ENCODE measurements at places on chromosomes 5 and 9.
A peak's percentile ranks its signal among the peaks of the same experiment; 100 is the strongest.

DNA sequence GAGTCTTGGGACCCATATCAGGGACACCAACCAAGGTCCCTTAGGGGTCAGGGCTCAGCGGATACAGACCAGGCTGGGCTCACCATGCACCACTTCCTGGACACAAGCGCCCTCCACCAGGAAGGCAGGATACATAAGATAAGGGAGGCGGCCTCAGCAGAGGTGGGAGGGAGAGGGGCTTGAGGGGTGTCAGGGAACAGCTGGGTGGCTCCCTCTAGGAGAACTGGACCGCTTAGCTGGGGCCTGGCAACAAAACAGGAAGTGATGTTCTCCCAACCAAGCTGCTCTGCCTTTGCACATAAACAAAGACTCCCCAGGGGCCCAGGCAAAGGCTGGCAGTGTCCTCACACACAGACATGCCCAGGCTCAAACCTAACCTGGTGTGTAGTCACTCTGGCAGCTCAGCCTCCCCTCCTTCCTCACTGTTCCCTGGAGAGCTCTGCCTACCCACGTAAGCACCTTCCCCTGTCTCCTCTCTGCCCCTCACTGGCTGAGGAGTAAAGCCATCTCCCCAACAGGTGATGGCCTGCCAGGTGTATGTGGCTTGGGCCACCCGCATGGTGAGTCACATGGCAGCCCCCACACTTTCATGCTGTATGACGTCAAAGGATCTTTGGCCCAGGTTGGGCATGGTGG, 5.8 kb upstream of the BICD2 start:
- DNase-seq = no peak

DNA sequence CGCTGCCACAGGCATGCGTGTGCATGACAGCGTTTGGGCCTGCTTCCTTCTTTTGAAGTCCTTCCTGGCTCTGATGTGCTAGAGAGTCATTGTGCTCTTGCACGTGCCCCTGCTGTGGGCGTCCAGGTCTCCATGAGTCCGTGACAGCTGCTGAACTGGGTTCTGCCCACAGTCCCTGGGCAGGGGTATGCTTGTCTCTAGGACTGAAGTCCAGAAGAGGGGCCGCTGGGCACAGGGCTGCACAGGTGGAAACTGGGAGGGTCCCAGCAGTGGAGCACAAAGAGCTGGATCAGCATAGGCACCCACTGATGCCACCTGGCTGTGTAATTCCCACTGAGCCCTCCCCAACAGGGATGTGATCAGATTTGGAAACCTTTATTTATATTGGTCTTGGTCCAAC, 169.4 kb downstream of the IRX2 start:
- no peak for DNase-seq

- no peak for DNase-seq
Measured at GRCh38 chr5:163635631-163636030, 130.2 kb downstream of the MAT2B start.

GRCh38 chr5:132105688-132106087, 32.1 kb downstream of the CSF2 start:
- DNase-seq = no peak

GRCh38 chr5:128613766-128614165, 75.7 kb upstream of the FBN2 start:
- no peak for DNase-seq

DNA sequence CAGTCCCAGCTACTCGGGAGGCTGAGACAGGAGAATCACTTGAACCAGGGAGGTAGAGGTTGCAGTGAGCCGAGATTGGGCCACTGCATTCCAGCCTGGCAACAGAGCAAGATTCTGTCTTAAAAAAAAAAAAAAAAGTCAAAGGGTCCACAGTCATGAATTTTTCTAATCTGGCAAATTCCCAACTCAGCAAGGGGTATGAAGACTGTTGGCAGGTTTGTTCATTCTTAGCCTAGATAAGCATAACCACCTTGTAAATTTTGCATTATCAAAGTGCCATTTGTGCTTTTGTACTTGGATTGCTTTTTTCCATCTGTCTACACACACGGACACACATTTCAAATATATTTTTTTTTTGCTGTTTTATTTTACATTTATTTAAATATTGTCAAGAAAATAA, 299.8 kb upstream of the NUDT12 start:
- no peak for DNase-seq

DNA sequence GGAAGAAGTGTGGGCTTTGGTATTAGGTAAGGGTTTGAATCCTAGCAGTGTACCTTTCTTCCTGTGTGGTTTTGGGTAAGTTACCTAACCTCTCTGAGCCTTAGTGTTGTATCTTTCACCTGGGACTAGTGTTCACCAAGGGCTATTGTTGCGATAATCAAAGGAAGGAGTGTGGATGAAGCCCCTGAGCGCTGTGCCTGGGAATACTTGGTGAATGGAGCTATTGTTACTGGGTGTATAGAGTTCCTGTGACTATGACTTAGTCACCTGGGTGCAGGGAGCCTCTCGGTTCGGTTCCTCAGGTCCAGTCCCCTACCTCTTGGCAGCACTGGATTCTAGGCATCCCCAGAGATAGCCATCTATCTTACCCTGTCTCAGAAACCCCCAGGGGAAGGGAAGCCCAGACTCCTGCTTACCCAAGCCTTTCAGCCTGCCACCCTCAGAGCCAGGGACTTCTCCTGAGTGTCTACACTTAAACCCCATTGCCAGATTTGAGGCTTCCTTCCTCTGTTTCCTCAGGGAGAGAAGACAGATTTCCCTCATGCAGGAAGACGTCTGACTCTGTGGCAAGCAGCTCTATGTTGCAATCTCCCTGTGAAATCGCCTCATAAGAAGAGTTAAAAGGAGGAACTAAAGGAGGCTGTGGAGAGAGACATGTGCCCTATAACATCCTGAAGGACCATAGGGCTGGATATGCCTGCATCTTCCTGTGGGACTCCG, 181.0 kb upstream of the PITX1 start:
- DNase-seq = no peak

DNA sequence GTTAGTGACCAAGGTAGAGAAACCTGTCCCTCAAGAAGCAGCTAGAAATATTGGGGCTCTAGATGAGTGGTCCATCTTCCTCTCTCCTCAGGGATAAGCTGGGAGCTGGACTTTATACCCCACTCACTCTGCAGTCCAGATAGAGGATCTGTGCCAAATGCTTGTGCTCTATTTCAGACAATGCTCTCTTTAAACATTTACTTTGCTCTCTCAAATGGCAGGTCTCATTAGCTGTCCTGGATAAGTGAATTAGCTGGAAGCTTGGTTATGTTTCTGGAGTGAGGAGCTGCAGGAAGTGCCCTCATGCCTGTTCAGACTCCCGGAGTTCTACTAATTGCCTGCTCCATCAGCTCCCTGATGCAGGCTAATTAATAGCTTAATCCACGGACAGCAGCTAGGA, 151.1 kb upstream of the CCDC152 start:
- DNase-seq = no peak

DNA sequence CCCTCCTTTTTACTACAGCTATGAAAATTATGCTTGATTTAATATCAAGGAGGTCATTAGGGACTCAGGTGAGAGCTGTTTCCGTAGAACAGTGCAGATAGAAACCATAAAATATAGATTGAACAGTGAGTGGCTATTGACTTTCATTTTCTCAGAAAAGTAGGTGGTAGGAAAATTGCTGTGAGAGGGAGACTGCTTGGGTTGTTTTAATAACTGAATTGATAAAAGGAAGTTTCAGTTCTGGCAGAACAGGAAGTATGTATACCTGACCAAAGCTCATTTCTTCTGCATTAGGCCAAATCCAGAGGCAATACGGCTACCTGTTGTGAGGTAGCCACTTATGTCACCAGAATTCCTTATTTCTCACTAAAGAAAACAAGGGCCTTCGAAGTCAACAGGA, 761.7 kb upstream of the ARRDC3 start:
- no peak for DNase-seq

DNA sequence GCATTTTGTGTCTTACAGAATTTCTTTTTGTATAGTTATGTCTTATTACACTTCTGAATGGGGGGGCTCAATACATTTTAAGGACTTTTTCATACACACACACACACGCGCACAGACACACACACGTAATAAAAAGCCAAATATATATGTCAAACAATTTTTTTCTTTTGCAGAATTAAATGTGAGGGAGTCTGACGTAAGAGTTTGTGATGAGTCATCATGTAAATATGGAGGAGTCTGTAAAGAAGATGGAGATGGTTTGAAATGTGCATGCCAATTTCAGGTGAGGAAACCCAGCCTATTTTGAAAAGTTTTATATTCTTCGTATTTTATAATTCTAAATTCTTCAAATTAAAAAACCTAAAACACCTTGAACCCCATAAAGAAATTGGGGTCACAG, 25.6 kb downstream of the TMEFF1 start:
- DNase-seq = no peak

DNA sequence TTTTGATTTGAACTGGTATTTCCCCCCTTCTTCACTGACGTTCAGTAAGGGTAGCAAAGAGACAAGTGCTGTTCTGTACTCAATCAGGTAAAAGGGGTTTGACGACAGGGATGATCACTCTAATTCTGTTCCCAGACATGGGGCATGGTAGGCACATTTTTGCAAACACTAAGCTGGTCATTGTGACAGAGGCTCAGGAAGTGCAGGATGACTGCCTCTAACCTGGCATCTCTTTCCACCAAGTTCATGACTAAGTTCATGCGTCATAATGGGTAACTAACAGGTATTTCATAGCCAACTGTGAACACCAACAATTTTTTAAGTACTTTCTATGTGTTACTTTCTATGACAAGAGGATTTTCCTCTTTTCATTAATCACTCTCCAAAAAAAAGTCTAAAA, 166.5 kb downstream of the MAPKAP1 start:
- DNase-seq = no peak

DNA sequence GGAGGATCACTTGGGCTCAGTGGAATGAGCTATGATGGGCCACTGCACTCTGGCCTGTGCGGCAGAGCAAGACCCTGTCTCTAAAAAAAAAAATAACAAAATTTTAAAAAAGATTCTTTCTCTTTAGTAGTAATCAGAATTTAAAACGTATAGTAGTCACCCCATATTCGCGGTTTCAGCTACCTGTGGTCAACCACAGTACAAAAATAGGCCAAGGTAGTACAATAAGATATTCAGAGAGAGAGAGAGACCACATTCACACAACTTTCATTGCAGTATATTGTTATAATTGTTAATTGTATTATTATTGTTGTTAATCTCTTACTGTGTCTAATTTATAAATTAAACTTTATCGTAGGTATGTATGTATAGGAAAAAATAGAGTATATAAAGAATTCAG, 18.7 kb downstream of the INIP start:
- peak; percentile 12 for DNase-seq

DNA sequence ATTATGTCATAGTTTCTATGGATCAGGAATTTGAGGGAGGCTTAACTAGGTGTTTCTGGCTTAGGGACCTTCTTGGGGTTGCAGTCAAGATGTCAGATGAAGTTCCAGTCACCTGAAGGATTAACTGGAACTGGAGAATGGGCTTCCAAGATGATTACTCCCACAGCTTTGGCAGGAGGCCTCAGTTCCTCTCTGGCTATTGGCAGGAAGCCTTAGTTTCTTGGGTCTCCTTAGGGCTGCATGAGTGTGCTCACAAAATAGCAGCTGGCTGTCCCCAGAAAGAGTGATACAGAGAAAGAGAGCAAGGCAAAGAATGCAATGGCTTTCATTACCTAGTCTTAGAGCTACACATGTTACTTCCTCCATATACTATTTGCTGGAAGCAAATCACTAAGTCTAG, 138.1 kb upstream of the TLE4 start:
- no peak for DNase-seq

GRCh38 chr9:21919377-21920362, 74.5 kb downstream of the CDKN2A start:
- DNase-seq = peak; percentile 3

- no peak for DNase-seq
Measured at GRCh38 chr5:60687927-60688720, 11.8 kb downstream of the DEPDC1B start.

DNA sequence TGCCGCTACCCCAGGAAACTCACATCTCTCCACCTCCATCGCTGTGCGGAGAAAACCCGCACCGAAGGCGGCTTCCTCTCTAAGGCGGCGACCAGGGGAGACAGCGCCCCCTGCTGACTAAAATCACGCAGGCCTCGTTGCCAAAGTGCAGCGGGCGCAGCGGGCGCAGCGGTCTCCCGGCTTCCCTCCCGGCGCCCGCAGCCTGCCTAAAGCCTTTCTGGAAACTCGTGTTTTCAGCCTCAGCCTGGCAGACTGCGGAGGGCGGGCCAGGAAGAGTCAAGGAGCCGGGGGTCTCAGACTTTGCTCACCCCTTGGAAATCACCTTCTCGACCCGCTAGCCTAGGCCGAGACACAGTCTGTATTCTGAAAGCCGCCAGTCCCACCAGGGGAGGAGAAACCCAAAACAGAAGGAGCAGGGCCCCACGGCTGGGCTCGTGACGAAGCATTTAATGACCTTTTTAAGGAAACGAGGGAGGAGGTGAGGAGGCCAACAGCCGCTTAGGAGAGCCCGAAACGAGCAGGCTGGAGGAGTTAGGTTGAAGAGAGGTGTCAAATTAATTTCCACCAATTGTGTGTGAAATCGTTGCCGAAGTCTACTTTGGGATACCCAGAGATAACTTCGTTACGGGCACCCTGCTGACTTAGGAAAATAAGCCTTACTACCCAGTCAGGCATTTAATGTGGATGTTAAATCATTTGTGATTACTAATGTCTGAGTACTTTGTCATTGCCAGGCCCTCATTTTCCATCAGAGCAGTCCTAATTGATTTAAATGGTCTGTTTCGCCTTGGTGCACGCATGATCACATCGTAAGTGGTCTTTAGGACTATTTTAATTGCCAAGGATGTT, 7.3 kb upstream of the FOXB2 start:
- DNase-seq = peak; percentile 81

- no peak for DNase-seq
Measured at GRCh38 chr5:124259017-124259416, 487.4 kb downstream of the ZNF608 start.

GRCh38 chr5:1099926-1100663, 11.8 kb downstream of the SLC12A7 start:
- DNase-seq = no peak

DNA sequence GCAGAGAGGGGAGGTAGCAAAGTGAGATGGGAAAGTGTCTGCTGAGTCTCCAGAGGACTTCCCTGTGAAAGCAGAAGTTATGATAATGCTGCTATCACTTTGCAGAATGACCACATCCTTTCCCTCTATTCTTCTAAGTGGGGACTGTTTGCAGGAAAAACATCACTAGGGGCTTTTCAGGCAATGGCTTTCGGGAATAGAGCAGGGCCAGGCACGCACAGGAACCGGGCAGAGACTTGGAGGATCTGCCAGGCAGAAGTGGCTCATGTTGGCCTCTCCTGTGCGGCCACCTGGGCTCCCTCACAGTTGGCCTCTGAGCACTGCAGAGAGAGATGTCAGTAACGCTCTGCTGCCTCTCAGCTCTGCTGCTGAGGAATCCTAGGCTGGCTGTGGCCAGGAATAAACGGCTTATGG, 214.7 kb downstream of the MAST4 start:
- no peak for DNase-seq

- peak; percentile 35 for DNase-seq
Measured at GRCh38 chr9:134243778-134244467, 79.6 kb upstream of the RNU6ATAC start.

DNA sequence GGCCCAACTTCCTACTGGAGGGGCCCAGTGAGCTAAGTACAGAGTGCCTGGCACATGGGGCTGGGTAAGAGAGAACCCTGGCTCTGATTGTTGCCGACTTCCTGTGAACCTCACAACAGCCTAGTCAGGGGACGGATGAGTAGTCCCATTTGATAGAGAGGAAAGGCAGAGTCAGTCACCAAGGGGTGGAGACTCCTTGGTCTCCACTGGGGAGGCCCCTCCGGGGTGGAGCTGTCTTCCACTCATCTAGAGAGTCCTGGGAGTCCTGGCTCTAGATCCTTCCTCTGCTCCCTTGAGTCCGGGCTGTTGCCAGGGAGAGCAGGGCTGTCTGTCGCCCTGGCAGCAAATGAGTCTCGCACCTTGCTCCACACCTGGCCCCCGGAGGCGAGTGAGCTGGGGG, 8.0 kb downstream of the GRK6 start:
- DNase-seq = peak; percentile 83
